ENCODE measurements at places on chromosomes 12 and 14.

DNA sequence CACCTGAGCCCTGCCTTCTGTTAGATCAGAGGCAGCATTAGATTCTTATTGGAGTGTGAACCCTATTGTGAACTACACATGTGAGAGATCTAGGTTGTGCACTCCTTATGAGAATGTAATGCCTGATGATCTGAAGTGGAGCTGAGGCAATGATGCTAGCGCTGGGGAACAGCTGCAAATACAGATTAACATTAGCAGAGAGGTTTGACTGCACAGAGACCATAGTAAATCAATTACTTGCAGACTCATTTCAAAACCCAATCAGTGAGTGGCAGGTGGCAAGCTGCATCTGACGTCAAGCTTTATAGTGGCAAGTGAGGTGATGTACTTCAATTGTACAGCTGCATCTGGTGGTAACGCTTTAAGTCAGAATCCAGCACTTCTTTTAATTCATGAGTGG lies 141.6 kb downstream of the GPHN start:
- no peak for DNase-seq

- no peak for DNase-seq
Measured at GRCh38 chr12:96907671-96908422, 790 bp downstream of the NEDD1 start.

GRCh38 chr12:93325855-93326254 lies 51.9 kb upstream of the NUDT4 start:
- no peak for DNase-seq

- DNase-seq = peak; percentile 37
Measured at GRCh38 chr12:57435293-57435692, 709 bp downstream of the INHBC start.

GRCh38 chr12:3810540-3810939 lies 57.6 kb upstream of the CRACR2A start:
- no peak for DNase-seq

DNA sequence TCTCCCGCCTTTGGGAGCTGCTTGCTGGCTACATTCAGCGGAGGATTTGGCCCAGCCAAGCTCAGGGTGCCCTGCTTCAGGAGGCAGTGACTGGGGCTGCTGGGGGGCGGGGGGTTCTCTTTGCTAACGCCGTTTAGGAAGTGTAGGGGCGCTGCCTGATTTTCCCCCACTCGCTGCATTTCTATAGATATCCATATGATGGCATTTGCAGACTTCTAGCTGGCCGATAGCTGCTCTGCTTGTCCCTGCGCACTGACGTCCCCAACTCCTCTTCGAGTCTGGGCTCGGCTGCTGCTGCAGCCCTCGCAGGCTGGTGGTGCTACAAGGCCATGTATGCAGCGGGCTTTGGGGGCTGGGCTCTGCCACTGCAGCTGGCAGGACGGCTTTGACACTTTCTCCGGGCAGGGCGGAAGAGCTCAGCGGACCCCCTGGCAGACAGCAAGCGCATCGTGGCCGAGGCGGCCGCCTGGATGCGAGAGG lies 3.1 kb downstream of the LRFN5 start:
- DNase-seq = peak; percentile 89

DNA sequence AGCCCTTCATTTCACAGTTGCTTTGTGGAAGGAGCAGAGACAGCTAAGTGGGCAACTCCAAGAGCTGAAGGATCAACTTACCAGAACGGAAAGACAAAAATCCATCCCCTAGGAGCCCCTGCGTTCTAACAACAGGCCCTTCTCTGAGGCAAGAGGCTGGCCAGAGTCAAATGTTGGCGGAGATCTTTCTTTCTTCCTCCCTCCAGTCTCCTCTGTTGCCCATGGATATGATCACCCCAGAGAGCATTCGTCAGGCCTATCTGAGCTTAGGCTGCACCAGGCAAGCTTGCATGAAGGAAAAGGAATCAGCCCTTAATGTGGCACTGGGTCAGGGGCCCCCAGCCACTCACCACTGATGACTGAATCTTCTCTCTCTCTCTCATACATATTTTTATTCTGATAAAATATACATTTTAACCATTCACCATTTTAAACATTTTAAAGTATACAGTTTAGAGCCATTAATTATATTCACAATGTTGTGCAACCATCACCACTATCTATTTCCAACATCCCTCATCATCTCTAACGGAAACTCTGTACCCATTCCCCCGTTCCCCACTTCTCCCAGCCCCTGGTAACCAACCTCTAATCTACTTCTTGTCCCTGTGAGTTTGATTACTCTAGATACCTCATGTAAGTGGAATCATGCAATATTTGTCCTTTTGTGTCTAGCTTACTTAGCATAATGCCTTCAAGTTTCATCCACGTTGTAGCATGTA lies 52.9 kb upstream of the CCND2 start:
- no peak for DNase-seq

DNA sequence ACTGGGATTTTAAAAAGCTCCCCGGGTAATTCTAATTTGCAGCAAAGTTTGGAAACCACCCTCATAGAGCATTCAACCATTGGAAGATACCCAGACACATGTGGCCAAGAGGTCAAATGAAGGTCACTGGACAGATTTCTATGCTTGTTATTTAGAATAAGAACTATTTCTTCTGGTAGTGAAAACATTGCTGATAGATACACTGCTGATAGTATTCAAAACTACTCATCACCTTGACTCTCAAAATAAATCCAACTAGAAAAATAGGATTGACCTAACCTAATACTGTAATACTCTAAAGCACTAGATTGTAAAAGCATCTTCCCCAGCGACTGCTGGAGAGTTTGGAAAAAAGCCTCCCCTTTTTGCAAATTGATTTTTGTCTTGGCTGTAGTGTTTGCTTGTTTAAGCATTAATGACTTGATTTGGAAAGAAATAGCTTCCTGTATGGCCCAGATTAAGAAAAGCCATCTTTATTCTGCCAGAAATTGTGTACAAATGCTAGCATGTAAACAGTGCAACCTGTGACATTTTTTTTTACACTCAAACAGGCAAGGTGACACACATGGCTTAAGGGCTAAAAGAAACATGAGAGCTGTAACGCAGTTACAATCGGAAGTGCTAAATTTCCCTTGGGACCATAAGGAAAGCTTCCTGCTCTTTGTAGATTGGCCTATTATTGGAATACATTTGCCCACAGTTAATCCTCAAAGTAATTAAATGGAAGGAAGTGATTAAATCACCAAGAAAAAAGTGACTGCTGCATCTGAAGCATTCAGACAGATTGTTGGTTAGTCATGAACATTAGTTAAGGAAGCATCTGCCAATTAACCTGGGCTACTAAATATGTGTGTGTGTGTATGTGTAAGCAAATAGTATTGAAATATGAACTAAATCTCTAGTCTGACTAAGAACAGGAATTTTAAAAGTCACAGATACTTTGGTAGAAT lies 356.5 kb upstream of the ATP2B1 start:
- peak; percentile 87 for DNase-seq

DNA sequence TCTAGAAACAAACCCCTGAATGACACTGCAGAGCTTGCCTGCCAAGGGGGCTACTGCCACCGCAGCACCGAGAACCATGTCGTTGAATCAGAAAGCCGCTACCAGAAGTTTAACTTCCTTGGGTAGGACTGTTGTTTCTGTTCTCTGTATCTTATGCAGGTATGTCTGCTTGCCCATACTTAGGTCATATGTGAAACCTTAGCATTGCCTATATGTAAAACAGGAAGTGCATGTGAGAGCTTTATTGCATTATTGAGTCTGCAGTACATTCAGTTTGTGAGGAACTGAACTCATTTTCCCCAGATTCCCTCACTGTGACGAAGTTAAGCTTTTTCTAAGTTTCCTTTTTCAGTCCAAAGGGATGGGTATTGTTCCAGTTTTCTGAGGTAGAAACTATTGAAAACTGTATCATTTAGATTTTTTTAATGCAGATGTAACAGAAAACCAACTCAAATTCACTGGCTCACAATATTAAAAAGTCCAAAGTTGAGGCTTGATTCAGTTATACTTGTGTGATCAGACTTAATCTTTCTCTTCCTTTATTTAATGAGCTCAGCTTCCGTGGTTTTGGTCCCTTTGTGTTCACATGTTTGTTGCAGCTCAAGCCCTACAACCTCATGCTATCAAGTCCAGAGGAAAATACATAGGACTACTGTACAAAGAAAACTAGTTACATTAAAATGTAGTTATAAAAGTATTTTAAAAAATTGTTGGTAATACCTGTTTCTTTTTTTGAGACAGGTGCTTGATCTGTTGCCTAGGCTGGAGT lies 6.9 kb downstream of the FBXO34 start:
- no peak for DNase-seq

DNA sequence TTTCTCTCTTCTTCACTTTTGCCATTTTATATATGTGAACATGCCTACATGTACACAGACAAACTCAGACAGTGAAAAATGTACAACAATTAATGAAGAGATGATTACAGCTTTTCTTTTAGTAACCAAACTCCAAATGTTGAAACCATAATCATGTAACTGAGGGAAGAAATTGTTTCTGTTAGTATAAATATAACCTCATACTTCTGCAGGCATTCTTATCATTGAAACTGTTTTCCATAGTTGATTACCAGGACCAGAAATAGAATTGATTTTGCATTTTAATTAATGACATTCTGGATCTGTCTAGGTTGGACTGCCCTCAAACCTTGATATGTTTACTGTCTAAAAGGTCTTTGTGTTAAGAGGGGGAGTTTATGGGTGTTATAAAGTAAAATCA lies 3.2 kb downstream of the ANO4 start:
- DNase-seq = no peak

DNA sequence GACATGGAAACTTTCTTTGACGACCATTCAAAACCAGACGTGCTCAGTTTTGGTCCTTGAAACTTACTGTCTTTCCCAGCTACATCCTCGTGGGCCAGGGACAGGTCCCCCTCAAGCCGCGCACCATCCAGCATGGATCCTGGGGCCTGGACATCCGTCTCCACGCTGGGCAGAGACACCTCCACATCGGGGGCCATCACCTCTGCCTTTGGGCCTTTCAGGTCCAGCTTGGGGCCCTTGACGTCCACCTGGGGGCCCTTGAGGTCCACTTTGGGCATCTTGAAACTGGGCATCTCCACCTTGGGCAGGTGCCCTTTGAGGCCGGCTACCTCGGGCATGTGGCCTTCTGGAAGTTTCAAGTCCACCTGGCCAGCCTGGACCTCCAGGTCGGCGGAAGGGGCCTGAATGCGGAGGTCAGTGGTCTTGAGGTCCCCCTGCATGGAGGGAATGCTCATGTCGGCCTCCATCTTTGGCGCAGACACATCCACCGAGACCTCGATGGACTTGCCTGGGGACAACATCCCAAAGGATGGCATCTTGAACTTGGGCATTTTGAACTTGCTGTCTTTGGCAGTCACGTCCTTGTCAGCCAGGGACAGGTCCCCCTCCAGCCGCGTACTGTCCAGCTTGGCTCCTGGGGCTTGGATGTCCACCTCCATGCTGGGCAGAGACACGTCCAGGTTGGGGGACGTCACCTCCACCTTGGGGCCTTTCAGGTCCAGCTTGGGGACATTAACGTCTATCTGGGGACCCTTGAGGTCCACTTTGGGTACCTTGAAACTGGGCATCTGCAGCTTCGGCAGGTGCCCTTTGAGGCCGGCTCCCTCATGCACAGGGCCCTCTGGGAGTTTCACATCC lies 17.1 kb downstream of the PLD4 start:
- no peak for DNase-seq

DNA sequence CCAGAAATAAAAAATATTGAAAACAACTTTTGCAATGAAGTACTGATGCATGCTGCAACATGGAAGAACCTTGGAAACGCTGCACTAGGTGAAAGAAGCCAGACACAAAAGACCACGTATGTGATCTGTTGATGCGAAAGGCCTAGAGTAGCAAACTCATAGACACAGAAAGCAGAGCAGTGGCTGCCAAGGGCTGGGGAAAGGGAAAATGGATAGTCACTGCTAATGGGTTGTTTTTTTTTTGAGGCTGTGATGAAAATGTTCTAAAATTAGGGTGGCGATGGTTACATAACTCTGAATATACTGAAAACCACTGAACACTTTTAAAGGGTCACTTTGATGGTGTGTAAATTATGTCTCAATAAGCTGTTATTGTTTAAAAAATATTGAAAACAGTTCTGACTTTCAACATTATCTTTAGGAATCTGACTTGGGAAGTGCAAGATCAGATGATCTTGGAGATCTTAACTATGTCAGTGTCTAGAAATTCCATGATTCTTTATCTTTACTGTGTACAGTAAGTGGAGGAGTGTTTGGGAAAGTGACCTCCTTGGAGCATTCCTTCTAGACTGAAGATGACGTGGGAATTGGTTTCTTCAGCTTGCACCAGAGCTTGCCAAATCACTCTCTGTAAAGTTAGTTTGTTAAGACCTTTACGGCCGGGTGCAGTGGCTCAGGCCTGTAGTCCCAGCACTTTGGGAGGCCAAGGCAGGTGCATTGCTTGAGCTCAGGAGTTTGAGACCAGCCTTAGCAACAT lies 12.4 kb downstream of the MLXIP start:
- DNase-seq = no peak

DNA sequence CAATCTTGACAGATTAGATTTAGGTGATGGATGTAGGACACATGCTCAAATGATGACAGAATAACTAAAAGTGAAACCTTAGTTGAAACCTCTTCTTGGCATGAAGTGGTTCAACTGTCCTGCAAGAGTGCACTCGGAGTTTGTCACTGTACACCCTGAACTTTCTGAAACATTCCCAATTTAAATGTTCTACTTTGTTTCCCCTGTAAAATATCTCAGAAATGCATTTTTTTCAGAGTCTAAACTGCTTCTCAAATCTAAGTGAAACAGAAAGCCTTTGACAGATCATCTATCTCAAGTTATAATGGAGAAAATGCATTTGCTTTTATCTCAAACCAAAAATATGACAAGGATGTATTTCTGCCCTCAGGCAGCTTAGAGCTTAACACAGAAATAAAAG lies 66.0 kb downstream of the BHLHE41 start:
- DNase-seq = no peak

DNA sequence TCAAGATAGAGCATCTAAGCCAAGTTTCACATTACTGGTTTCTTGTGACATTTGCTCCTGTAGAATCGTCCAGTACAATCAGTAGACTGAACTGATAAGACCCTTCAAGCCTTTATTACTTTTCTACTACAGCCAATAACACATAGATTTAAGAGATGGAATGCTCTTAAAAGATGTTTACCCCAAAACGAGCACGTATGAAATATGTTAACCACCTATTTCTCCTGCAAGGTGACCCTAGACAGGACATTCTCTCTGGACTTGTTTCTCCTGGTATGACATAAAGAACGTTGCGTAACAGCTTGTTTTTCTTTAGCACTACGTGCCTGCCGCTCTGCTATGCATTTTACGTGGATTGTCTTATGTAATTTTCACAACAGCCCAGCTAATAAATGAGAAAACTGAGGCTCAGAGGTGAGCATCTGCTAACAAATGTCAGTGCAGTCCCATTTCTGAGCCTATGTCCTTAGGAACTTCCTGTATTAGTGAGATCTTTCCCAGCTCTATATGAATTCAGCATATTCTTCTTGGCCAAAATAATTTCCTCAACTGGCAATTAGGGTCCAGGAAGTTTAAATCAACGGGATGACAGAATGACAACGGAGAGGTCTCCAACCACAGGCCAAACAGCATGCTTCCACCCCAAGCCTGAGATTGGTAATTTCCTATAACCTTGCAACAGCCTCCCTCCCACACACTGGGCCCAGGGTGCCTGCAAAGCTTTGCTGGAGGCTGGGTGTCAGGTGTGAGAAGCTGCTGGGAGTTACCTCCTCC lies 3.7 kb downstream of the NFKBIA start:
- no peak for DNase-seq

All from muscle of back (tissue), 13 donors.